Liver (tissue), 10 donors: ENCODE measurements at places on chromosomes 2 and 18. TPM values are rescaled to one million over a fixed set of nuclear protein-coding genes. Genes with fewer than 3 reads are reported as not detected.

DNA sequence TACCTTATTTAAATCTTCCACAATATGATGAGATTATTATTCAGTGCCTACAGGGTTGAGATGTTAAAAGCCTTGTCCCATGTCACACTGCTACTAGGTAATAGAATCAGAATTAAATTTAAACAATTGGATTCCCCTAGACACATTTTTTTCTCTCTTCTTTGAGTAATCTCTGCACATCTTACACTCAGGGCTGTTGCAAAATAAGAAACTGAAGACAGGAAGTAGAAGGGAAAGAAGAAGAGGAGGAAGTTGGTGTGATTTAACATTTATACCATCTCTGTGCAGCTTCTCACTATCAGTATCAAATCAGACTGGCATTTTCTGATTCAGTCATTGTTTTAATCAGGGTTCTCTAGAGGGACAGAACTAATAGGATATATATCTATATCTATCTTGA is 677.6 kb downstream of the IRS1 start:
- no peak for DNase-seq
- no peak overlapping the region for H3K27ac ChIP-seq
- peaks cover 16% of the 10 kb centered on the region for H3K4me1 ChIP-seq

- no peak overlapping the region for H3K27ac ChIP-seq
- no peaks in the 10 kb centered on the region for H3K27me3 ChIP-seq
- H3K4me3 ChIP-seq: no peak overlapping the region
- no peak for DNase-seq
These were observed 263.6 kb downstream of the ZNF516 start for GRCh38 chr18:76231402-76231801.

DNA sequence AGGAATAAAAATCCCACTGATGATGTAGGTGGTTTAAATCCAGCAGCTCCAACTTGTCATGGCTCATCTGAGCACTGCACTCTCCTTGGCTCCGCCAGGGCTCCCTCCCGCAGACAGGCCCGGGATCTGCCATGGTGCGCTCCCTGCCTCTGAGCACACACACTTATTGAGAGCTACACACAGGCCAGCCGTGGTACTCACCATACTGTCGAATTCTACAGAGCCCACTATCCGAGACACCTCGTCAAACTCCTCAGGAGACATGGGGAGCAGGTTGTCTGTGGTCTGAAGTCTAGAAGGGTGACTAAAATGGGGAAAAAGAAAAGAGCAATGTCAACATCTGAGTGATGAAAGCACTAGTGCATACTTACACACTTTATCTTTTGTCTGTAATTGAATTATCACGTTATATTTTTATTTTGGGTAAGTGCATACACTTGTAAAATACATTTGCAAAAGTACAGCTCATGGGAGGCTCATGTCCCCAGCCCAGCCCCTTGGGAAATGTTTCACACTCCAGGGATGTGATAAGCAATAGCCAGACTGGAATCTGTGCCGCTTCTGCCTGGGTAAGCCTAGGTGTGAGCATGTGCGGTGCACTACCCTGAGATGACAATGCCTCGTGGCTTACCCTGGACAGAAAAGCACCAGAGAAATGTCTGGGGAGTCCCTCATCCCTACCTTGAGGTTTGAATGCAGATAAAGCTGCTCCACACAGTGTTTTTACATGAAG is 39.2 kb downstream of the STAT1 start:
- H3K27me3 ChIP-seq: no peaks in the 10 kb centered on the region
- no peak overlapping the region for H3K27ac ChIP-seq
- H3K36me3 ChIP-seq: peaks cover 92% of the 10 kb centered on the region
- no peak for DNase-seq
- no peaks in the 10 kb centered on the region for H3K4me1 ChIP-seq

DNA sequence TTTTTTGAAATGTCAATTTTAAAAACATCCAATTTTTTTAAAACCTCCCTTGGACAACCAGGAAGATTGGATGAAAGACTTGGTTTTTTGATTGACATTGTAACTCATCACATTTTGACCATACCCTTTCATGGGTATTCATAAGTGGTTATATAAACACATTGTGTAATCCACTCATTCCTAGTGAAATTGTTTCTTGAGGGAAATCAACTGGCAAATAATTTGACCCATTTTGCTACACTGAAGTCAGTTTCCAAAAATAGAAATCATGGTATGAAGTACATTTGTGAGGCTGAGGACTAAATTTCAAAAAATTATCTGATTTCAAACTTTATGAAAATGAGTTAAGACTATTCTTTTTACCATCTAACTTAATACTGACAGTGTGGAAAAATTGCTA is 31.5 kb downstream of the FBXO48 start:
- no peak for DNase-seq
- H3K4me1 ChIP-seq: peaks cover 11% of the 10 kb centered on the region
- H3K27me3 ChIP-seq: no peaks in the 10 kb centered on the region

- H3K36me3 ChIP-seq: no peaks in the 10 kb centered on the region
- peak overlapping the region; percentile 88 for H3K27ac ChIP-seq
- peak; percentile 62 for DNase-seq
These were observed 2.1 kb downstream of the FZD5 start for GRCh38 chr2:207767461-207768167.

DNA sequence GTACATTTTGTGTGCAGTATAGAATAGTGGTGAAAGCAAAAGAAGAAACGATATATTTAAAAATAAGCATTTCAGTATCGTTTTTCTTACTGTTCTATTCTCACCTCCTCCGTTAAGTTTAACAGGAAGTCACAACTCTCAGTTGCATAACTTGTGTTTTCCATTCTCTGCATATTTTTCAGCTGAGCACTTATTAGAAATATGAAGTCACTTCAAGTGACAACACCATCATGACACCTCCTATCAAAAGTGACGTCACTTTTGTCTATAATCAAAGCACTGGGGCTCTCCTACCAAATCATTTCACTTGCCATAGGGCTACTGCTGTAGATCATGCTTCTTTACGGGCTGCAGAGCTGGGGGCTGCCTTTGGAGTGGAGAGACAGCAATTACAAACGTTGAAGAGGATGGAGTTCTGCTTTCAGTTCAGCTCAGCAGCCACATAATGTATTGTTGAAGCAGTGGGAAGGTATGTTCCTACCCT is 36.3 kb downstream of the STAT4 start:
- no peak for DNase-seq
- H3K27me3 ChIP-seq: no peaks in the 10 kb centered on the region
- peak overlapping the region; percentile 32 for H3K27ac ChIP-seq
- H3K36me3 ChIP-seq: no peaks in the 10 kb centered on the region
- no peak overlapping the region for H3K4me3 ChIP-seq

DNA sequence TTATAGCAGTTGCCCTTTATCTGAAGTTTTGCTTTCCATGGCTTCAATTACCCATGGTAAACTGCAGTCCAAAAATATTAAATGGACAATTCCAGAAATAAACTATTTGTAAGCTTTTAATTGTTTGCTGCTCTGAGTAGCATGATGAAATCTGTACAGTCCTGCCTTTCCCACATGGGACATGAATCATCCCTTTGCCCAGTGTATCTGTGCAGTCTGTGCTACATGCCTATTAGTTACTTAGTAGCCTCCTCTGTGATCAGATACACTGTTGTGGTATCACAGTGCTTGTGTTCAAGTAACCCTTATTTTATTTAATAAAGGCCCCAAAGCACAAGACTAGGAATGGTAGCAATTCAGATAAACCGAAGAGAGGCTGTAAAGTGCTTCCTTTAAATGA is 810.6 kb upstream of the PIK3C3 start:
- no peaks in the 10 kb centered on the region for H3K27me3 ChIP-seq
- DNase-seq: no peak
- H3K36me3 ChIP-seq: no peaks in the 10 kb centered on the region

- no peaks in the 10 kb centered on the region for H3K27me3 ChIP-seq
- H3K4me3 ChIP-seq: no peak overlapping the region
- H3K36me3 ChIP-seq: no peaks in the 10 kb centered on the region
- H3K4me1 ChIP-seq: no peaks in the 10 kb centered on the region
These were observed 280.9 kb upstream of the ZSWIM2 start for GRCh38 chr2:187129868-187130267.

GRCh38 chr2:37871456-37872191 is 53.5 kb upstream of the RMDN2 start:
- no peak overlapping the region for H3K4me3 ChIP-seq
- H3K36me3 ChIP-seq: no peaks in the 10 kb centered on the region
- H3K27ac ChIP-seq: no peak overlapping the region
- H3K4me1 ChIP-seq: no peaks in the 10 kb centered on the region

GRCh38 chr2:95208106-95208505 is 785 bp downstream of the ZNF892 start:
- no peaks in the 10 kb centered on the region for H3K27me3 ChIP-seq
- DNase-seq: no peak
- peak overlapping the region; percentile 67 for H3K4me3 ChIP-seq
- peaks cover 3% of the 10 kb centered on the region for H3K36me3 ChIP-seq
- H3K27ac ChIP-seq: no peak overlapping the region

GRCh38 chr18:48336332-48336731 is 72.9 kb downstream of the ZBTB7C start:
- H3K27me3 ChIP-seq: no peaks in the 10 kb centered on the region
- H3K4me3 ChIP-seq: no peak overlapping the region
- no peaks in the 10 kb centered on the region for H3K36me3 ChIP-seq
- DNase-seq: no peak
- peaks cover 6% of the 10 kb centered on the region for H3K4me1 ChIP-seq
- H3K27ac ChIP-seq: no peak overlapping the region

DNA sequence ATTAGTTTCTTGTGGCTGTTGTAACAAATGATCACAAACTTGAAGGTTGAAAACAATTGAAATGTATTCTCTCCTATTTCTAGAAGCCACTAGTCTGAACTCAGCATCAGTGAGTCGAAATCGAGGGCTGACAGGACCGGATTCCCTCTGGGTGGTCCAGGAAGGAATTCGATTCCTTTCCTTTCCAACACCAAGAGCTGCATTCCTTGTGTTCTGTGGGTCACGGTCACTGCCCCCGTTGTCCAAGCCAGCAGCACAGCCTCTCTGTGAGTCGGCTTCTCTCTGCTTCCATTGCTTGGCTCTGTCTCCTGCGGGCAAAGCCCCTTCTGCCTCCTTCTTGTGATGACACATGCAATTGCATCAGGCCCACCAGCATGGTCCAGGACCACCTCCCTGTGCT is 67.3 kb downstream of the SMIM21 start:
- H3K4me3 ChIP-seq: no peak overlapping the region
- H3K27ac ChIP-seq: no peak overlapping the region
- H3K27me3 ChIP-seq: no peaks in the 10 kb centered on the region
- H3K4me1 ChIP-seq: no peaks in the 10 kb centered on the region

- no peak for DNase-seq
- H3K4me1 ChIP-seq: peaks cover 30% of the 10 kb centered on the region
- no peaks in the 10 kb centered on the region for H3K27me3 ChIP-seq
These were observed 87.3 kb downstream of the ACAA2 start for GRCh38 chr18:49725809-49726674.

DNA sequence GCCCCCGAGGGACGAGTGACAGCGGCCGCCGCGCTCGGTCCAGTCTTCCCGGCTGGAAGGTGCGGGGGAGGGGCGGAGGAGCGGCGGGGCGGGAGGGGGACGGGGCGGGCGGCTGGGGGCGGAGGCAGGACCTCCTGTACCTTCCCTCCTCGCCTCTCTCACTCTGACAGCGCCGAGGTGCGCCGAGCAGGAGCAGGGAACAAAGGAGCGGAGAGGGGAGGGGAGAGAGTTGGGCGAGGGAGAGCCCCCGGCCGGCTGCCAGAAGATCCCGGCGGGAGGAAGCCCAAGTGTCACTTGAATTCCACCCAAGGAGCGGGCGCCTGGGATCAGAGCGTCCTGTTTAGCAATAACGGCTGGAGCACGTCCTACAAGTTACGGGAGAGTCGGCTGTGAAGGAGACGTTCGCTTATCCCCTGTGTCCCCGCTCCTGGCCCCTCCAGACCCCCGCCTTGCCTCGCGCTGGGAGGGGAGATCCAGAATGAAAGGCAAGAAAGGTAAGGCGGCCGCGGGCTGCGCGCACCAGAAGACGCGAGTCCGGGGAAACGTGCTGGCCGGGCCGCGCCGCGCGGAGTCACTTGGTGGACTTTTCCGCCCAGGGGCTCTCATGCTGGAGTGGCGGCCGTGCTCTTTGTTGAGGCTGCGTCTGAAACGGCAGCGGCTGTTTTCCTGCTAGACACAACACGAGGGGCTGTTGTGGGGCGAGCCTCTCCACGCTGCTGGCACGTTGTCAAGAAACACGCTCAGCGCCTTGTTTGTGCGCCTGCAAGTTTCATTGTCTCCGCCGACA is at the start of gene TGIF1:
Gene TGIF1, plus strand, starts transcription at position 161 of the 787 bp plus-strand sequence. Its CDS starts 318 bp downstream, at position 479.
- peak; percentile 80 for DNase-seq
- peak within 1 kb of the TSS; percentile 99 for H3K27ac ChIP-seq
- H3K4me1 ChIP-seq: peaks cover 3% of the 10 kb centered on the region
- no peaks in the 10 kb centered on the region for H3K36me3 ChIP-seq
- H3K27me3 ChIP-seq: no peaks in the 10 kb centered on the region
- peak within 1 kb of the TSS; percentile 92 for H3K4me3 ChIP-seq

GRCh38 chr2:118731413-118731812 is 116.0 kb downstream of the EN1 start:
- no peak for DNase-seq
- no peaks in the 10 kb centered on the region for H3K4me1 ChIP-seq
- H3K27me3 ChIP-seq: no peaks in the 10 kb centered on the region
- no peaks in the 10 kb centered on the region for H3K36me3 ChIP-seq

GRCh38 chr2:71505086-71505769 is 51.9 kb downstream of the DYSF start:
- DNase-seq: no peak
- H3K27me3 ChIP-seq: no peaks in the 10 kb centered on the region
- H3K36me3 ChIP-seq: no peaks in the 10 kb centered on the region
- H3K27ac ChIP-seq: no peak overlapping the region
- H3K4me1 ChIP-seq: no peaks in the 10 kb centered on the region
- H3K4me3 ChIP-seq: no peak overlapping the region

- no peaks in the 10 kb centered on the region for H3K36me3 ChIP-seq
- H3K4me1 ChIP-seq: no peaks in the 10 kb centered on the region
- DNase-seq: no peak
- no peak overlapping the region for H3K4me3 ChIP-seq
- H3K27me3 ChIP-seq: no peaks in the 10 kb centered on the region
These were observed 114.6 kb upstream of the ARHGAP28 start for GRCh38 chr18:6614952-6615351.

DNA sequence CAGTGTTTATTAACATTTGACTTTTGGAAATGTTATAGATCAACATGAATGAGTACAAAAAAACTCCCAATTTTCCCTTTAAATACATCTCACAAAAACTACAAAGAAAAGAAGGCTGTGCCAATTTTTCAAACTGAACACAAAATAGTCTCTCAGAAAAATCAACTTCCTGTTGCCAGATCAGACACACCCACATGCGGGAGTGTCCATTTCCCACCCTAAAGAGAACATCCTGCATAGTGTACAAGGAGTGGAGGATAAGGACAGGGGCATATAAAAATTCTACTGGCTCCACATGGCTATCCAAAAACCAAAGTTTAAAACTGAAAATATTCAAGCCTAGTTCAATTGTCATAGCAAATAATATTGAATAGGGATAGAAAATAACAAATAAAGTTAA is 165.3 kb downstream of the ATAD2B start:
- no peaks in the 10 kb centered on the region for H3K27me3 ChIP-seq
- H3K27ac ChIP-seq: no peak overlapping the region
- no peaks in the 10 kb centered on the region for H3K4me1 ChIP-seq
- no peak overlapping the region for H3K4me3 ChIP-seq
- DNase-seq: no peak

FAM124B gene
- total RNA-seq: 0.42 TPM

TMEM182 gene
- total RNA-seq: 4.4 TPM

MLPH gene
- 22.6 TPM for total RNA-seq

GALNT5 gene
- total RNA-seq: under 0.01 TPM

TTR gene
- 600 TPM for total RNA-seq

SGPP2 gene
- total RNA-seq: 0.33 TPM

GALNT13 gene
- total RNA-seq: not detected
